ENCODE measurements at places on chromosomes 6 and 20.

DNA sequence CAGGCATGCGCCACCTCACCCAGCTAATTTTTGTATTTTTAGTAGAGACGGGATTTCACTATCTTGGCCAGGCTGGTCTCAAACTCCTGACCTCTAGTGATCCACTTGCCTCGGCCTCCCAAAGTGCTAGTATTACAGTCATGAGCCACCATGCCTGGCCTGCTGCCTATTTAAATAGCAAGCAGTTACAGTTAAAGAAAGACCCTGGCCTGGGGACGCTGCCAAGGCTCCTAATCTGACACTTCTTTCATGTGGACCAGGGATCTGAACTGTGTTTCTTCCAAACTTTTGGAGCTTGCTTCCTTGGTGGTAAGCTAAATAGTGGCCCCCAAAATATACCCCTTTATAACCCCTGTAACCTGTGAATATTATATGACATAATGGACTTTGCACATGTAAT is 15.3 kb downstream of the PPARD start:
- no peak for DNase-seq

DNA sequence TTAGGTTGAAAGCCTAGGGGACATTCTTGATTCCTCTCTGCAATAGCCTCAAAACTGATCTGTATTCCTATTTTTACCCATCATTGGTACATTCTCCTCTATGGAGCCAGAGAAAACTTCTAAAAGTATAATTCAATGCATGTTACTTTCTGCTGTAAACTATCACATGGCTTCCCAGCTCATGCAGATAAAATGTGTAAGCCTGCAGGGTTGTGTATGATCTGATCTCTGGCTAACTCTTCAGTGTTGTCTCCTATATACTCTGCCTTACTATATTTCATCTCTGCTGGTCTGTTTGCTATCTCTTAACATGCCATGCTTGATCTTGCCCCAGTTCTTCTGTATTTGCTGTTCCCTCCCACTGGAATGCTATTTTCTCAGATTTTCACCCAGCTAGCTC is 323.3 kb upstream of the RSPO3 start:
- DNase-seq: no peak

DNA sequence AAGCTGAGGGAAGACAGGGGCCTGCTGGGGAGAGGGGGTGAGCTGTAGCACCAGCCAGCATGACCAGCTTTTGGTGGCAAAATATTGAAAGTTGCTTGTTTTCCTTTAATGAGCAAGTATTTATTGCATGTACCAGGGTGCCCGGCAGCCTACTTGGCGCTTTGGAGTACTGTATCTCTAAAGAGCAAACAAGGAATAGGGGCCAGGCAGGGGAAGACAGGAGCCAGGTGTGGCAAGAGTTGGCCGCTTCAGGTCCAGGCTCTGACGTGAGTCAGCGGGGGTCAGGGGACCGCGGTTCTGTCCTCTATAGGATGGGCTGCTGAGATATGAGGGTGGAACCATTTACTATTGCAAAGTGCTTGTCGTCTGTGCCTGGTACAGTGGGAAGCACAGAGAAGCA is 63.1 kb downstream of the PSMG4 start:
- DNase-seq: no peak

- DNase-seq: no peak
Measured at GRCh38 chr6:104019075-104019753, 840.5 kb downstream of the HACE1 start.

DNA sequence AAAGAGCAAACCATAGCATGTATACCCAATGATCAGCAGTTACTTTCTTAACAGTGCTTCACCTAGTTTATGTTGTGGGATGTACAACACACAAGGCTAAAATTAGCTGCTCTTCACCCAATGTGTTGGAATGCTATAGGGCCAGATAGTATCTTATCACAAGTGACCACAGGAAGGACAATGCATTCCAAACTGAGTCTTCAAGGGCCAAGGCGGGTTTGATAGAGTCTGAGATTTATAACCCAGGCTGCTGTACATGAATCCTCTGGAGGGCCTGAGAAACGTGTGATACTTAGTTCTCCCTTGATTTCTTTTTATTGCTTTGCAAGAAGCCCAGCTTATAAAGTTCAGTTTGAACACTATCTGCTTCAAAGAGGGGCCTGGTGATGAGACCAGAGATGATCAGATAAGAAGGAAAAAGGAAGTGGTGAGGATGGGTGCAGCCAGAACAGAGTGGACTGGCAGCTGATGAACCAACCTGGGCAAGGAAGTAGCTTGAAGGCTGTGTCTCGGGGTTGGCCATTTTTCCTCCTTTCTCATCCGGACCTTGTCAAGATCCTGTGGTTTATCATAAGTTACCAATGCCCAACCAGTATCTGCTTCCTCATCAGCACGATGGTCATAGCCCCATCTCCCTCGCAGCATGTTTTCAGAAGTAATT is 62.2 kb upstream of the BMP2 start:
- DNase-seq: no peak

DNA sequence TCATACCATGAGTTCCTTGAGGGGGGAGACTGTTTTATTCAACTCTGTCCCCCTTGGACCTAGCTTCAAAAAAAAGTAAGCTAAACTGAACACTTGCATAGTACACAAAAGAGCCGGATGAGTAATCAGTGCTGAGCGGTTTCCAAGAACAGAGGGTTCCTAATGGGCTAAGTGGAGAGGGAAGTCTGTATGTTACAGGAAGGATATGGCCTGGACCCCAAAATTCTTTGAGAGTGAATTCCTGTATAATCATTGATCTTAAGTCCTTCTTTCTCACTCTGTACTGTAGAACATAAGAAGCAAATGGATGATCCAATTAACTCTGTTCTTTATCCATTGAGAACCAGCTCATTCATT is 324.7 kb upstream of the CNR1 start:
- DNase-seq: no peak

Measured in activated naive CD8-positive, alpha-beta T cell treated with anti-CD3 and anti-CD28 coated beads for 36 hours (primary cell).